ENCODE measurements at places on chromosomes 2 and 18.
A peak's percentile ranks its signal among the peaks of the same experiment; 100 is the strongest.

GRCh38 chr2:65129286-65129825 lies 550 bp downstream of the RAB1A start:
- no peak for DNase-seq

GRCh38 chr2:162063899-162064298 lies 10.1 kb downstream of the DPP4 start:
- DNase-seq: no peak

GRCh38 chr18:79397830-79398761 lies 2.4 kb downstream of the NFATC1 start:
- DNase-seq: no peak

- DNase-seq: no peak
These were observed 135.7 kb upstream of the MYCN start for GRCh38 chr2:15804691-15805090.

DNA sequence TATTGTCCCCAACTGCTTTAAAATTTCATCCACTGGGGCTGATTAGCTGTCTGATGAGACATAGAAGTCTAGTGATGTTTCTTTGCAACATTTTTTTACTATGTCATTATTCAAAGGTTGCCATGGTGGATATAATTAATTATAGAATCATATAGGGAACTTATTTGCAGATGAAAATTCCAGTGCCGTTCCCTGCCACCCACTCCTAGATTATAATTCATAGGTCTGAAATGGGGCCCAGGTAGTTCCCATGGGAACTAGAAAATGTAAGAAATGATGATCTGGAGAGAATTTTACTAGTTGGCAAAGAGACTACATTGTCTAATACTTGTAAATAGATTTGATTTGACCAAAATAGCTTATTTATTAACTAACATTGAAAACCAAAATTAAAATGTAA lies 1496.5 kb upstream of the NXPH2 start:
- DNase-seq: no peak

- DNase-seq: no peak
These were observed 2.3 kb downstream of the RAB11FIP5 start for GRCh38 chr2:73110168-73111072.

DNA sequence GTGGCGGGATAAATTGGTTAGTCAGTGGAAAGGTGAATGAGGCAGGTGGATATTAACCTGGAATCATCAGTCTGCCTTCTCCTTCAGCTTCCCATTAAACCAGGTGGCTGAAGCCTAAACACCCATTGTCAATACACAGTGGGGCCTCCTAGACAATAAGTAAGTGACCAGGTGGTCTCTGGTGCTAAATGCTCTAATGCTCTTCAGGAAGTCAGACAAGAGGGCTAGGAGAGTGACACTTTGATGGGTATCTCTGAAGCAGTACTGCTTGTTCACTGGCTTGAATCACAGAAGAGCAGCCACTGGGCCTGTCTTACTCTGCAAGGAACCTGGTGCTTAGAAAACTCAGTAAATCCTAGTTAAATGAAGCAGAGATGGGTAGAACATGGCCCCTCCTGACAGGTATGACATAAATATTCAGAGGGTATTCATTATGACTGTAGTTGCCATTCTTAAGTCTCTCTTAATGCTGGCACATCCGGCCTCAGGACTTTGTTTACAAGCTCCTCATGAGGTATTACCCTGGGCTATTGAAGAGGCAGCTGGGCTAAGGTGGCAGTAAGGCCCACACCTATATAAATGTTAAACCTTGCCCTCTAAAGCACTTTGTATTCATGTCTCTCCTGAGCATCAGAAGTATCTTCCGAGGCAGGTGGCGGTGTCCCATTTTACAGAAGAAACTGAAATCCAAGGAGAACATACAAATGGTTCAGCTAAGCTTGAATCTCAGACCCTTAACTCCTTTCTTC lies 104.9 kb downstream of the NCK2 start:
- DNase-seq: no peak

DNA sequence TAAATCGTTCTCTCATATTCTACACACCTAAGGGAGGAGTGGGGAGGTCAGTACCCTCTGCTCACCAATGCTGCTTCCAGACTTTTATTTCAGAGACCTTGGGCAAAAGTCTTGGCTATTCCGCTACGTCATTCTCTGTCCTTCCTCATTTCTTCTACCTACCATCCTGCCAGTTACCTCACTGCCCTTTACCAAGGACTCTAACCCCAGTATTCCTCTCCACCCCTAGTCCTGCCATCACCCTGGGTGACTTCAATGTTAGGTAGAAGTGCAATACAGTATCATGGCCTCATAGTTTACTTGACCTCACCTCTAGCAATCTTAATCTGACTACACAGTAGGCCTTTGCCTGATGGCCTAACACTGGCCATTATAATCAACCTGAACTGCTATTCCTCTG lies 27.8 kb downstream of the RTN4 start:
- DNase-seq: no peak

DNA sequence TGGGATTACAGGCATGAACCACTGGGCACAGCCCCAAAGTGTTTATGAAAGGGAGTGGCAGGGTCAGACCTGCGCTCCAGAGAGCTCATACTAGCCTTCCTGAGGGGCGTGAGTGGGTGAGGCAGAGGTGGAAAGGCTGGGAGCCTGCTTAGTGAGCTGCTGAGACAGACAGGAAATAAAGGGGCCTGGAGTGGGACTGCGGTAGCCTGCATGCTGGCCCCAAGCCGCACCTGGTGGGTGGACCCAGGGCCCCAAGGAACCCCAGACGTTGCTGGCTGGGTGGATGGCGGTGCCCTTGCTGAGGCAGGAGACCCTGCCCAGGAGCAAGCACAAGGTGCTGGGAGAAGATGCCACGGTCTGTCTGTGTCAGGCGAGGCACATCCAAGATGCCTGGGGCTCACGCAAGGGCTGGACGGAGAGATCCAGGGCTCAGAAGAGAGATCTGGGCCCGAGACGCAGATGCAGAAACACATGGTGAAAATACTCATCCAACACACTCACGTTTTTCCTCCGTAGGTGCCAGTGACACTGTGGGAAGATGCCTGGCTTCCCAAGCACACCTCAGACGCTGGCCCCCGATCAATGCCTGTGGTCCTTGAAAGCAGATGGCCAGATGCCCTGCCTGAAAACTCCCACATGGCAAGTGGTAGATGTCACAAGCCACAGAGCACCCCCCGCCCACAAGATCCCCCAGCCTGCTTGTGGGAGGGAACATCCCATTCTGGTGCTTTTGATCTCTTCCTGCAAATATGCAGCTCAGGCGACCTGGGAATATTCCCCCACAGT lies 151.1 kb downstream of the GLI2 start:
- DNase-seq: no peak

DNA sequence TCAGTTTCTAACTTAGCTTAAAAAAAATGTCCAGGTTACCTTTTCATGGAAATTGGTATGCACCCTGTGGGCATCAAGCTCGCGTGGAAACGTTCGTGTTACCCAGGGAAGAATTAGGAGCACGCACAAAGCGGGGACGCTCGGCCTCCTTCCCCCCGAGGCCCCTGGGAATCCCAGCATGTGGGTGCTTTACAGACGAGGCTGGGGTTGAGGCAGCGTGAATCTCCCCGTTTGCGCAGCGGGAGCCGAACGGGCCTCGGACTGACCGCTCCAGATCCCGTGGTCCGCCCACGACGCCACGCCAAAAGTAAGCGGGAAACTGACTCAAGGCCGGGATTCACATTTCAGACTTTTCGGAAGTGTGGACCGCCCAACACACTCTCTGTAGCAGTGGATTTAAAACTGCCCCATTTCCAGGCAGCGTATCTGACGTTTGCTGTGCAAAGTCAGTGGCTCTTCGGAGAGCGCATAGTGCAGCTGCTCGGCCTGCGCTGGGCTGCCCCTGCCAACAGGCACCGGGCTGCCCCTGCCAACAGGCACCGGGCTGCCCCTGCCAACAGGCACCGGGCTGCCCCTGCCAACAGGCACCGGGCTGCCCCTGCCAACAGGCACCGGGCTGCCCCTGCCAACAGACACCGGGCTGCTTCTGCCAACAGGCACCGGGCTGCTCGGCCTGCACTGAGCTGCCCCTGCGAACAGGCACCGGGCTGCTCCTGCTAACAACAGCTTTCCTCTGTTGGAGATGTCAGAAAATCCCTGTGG lies 49.7 kb downstream of the SH3YL1 start:
- no peak for DNase-seq

GRCh38 chr18:3055816-3056215 lies 42.9 kb upstream of the LPIN2 start:
- no peak for DNase-seq

DNA sequence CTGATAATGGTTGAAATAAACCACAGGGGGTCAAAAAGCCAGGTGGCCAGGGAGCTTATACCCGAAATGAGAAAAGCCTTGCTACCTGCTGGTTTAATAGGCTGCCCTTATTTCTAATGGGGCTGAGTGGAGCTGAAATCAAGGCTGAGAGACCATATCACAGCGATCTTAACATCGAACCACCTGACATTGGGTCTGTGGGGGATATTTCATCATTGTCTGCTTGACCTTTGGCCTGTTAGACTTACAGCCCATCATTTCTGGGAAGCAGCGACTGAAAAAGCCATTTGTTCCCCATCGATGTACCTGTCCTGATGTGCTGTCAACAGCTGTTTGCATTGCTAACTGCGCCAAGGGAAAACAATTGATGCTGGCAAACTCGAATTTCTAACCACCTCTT lies 199.7 kb upstream of the SLC14A2 start:
- no peak for DNase-seq

GRCh38 chr2:227880460-227880859 lies 9.0 kb downstream of the DAW1 start:
- DNase-seq: no peak

DNA sequence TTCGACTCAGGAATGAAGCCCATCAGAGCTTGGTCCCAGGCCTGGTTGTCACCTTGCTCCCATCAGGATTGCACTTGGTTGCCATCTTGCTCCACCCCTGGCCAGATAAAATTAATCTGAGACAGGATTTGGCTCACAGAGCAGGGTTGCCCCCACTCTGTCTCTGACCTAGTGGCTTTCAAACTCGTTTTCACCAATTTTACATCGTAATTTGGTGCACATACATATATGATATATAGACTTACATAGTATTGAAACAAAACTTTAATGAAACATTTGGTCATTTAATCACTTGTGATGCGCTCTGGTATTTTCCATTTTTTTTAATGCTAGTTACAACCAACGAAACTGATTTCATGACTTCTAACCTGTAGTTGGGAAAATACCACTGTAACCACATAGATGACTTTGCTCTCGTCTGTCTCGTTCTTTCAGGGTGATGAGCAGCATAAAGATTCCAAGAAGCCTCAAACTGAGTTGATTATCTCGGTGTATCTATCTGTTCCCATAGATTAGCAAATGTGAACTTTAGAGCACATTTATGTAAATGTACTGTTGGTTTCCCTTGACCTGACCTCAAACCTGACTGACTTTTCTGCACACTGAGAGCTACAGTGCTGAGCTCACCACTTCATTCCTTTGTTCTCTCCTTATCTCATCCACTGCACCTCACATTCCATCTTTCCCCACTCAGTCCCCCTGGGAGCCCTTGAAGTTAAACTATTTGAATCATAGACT lies 30.5 kb upstream of the PLB1 start:
- DNase-seq: no peak

- no peak for DNase-seq
These were observed 13.7 kb downstream of the VAPA start for GRCh38 chr18:9927392-9928063.

GRCh38 chr2:230012267-230012884 lies 56.3 kb downstream of the SLC16A14 start:
- DNase-seq: no peak

DNA sequence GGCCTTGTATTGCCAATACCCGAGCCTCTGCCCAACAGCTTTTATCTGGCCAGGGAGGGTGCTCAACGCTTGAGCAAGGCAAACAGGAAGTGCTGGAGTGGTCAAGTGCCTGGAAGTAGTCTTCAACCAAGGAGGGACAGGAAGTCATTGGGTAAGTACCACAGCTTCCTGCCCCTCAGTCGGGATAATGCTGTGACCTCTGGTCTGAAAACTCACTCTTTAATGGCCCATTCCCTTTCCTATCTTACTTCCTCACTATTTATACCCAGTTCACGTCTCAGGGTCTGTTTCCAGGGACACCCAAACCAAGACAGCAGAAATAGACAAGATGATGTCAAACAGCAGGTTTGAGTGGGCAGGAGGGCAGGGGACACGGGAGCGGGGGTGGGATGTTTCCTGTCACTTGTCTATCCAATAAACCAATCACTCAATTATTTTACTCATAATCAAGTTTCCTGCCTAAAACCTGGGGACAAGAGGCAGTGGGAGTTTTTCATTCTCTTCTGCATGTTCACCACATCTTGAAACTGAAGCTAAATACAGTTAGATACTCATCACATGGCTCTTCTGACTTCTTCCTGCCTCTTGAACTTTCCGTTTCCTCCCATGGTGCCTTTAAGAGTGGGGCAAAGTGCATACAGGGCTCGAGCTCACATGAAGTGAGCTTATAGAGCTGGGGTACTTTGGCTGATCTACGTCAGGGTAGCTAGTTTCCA lies 68.9 kb upstream of the CAB39 start:
- DNase-seq: peak; percentile 13

GRCh38 chr18:27847412-27847811 lies 329.5 kb downstream of the CDH2 start:
- DNase-seq: no peak

DNA sequence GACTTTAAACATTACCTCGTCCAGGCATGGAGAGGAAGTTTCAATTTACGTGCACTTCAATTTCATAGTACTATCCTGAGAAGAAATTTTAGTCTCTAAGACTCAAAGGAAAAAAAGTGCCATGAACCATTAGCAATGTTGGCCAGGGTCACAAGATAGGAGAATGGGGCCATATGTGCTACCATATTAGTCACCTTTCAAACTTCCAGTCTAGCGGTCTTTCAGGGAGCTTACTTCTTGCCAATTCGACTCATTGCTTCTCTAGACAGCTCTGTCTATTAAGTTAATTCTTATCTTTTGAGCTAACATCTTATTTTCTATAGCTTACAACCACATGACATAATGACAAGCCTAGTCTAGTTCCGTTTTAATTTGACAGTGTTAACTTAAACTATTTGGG lies 129.1 kb downstream of the ANKRD44 start:
- DNase-seq: no peak

- no peak for DNase-seq
These were observed 75.3 kb downstream of the ARHGEF4 start for GRCh38 chr2:130911996-130912395.

DNA sequence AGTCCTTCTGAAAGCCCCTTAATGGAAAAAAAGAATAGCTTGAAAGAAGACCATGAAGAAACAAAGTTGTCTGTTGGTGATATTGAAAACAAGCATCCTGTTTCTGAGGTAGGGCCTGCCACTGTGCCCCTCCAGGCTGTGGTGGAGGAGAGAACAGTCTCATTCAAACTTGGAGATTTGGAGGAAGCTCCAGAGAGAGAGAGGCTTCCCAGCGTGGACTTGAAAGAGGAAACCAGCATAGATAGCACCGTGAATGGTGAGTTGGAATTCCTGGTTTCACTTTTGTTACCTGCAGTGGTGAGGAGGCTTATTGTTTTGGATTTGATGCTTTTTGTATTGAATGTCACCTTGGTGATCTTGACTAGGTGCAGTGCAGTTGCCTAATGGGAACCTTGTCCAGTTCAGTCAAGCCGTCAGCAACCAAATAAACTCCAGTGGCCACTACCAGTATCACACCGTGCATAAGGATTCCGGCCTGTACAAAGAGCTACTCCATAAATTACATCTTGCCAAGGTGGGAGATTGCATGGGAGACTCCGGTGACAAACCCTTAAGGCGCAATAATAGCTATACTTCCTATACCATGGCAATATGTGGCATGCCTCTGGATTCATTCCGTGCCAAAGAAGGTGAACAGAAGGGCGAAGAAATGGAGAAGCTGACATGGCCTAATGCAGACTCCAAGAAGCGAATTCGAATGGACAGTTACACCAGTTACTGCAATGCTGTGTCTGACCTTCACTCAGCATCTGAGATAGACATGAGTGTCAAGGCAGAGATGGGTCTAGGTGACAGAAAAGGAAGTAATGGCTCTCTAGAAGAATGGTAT lies 13.3 kb downstream of the SLC20A1 start:
- no peak for DNase-seq

Data from GDM1 (cell line).